Foreskin fibroblast (primary cell): ENCODE measurements at places on chromosomes 13 and 19.

DNA sequence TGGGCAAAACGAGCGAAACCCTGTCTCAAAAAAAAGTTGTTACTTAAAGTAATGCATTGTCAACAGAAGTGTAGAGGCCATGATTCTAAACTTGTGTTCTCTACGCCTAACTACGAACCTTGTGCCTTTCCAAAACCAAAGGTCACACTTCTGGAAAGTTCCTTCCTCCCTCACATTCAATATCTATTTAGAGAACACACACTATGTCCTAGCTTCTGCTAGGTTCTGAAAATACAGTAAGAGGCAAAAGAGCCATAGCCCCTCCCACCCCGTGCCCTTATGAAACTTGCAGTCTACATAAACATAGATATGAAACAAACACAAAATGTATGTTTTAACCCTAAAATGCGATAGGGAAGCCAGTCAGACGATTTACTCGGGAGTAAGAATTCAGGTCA is 36.4 kb downstream of the RNF6 start:
- no peak for DNase-seq

DNA sequence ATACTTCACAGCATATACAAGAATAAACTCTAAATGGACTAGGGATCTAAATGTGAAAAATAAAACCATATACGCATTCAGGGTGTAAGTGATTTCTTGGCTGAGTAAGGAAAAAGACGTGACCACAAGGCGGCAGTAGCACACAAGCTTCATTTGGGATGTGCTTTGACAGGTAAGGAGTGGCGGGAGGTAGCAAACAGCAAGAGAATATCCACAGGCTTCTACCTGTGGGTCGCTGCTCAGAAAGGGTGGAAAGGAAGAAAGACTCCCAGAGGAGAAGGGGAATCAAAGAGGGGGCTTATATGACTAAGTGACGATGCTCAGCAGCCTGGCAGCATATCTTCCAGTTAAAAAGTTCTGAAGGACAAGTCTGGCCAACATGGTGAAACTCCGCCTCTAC is 2.5 kb upstream of the ZNF121 start:
- DNase-seq = peak; percentile 78

GRCh38 chr13:87536899-87537298 is 134.3 kb upstream of the SLITRK5 start:
- no peak for DNase-seq

DNA sequence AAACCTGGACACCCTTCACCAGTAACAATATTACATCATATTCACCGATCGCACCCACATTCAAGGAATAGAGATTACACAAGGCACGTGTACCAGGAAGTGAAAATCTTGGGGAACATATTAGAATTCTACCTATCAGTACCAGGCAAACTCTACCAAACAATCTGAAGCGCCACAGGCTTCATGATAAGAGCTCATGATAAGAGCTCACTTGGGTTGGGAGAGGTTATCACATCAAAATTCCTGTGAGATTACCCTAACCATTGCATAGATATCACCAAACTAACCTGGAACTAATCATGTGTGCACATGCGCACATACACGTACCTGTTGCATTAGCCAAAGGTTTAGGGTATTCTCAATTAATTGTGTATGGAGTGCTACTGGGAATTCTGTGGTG is 1861.3 kb downstream of the PCDH9 start:
- DNase-seq = no peak

DNA sequence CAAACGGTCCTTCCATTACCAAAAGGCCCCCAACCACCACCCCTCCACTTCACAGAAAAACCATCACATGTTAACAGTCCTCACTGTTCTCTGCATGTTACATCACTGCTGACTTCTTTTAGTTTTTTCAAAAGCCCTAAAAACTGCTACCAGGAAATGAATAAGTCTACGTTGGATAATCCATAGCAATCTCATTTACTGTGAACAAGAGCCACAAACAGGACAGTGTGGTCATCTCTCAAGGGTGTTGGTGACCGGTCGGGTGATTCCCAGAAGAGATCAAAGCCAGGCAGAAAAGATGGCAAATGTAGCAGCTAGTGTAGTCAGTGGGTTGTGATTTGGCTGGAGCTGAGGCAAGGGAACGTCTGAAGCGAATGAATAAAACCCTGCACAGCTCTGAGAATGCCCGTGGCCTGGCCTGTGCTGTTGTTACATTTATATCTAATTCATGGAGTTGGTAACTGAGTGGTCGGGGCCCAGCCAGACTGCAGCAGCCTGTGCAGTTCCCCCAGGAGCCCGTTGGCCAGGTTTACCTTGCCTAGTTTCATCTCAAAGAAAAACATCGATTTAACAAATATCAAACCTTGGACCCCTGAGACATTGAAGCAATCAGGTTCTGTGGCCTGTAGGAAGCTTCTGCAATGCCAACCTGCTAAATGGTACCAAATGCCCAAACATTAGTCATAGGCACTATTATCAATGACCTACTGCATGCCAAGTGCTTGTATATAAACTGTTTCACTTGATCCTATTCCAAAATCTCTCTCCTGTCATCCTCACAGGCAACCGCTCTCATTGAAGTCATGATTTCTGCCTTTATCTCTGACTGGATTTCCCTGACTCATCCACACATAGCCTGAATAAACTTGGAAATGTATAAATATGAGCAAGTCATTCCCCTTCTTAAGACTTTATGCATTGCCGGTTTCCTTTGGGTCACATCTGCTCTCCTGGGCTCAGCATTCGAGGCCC is 153.8 kb upstream of the SERP2 start:
- DNase-seq = peak; percentile 29

DNA sequence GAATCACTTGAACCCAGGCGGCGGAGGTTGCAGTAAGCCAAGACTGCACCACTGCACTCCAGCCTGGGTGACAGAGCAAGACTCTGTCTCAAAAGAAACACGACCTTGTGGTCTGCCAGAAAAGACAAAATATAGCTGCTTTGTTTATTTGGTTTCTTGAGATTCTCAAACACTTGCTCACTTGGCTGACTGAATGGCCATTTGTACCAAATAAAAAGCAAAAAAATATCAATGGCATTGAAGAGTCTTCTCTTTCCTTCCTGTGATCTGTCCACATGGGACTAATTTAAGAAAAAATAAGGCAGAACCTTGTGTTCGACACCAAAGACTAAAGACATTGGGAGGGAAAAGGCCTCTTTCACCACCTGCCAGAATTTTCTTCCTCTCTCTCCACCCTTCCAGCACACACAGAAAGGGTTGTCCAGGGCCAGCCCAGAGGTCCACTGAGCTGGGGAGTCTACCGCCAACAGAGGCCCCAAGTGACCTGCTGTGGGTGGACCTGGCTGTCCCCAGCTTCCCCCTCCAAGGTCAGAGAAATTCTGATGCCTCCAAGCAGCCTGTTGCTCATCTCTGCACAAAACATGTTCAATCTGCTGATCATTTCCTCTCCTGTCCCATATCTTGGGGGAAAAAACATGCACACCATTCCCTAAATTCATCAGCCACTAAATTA is 5.9 kb downstream of the BRME1 start:
- peak; percentile 40 for DNase-seq

GRCh38 chr19:4534836-4535658 is at the start of gene PLIN5:
TSS of gene PLIN5 (minus strand) at chr19:4535224. CDS start at chr19:4534074, 1,150 bp downstream.
- no peak for DNase-seq

DNA sequence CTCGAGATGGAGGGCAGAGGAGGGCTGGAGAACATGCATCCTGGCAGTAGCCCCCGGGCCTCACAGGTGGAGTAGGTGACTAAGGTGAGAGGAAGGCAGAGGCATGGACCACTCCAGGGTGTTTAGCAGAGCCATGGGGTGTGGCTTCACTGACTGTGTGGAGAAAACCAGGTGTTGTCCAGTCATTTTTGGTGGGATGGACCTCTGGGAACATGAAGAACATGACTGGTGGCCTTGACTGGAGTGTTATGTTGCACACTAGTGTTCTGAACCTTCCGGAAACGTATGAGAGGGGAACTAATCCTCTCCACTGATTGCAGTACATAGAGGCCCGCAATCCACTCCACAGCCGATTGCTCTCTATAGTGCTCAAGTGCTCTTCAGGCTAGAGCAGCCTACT is 16.9 kb downstream of the MED26 start:
- DNase-seq = no peak

DNA sequence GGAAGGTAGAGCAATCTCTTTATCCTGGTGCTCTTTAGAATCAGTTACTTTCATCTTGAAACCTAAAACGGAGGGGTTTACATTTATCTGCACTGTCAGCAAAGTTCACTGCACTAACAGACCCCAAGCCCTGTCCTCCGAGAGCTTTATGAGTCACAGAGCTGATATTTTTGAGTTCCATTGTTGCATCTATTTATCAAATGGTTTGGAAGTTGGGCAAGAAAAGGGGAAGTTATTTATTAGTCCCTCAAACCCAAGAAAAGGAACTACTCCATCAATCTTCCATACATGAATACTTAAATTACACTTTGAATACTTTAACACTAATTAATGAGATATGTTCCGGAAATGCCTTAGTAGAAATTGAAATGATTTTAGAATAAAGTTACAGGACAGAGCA is 55.5 kb downstream of the EDNRB start:
- DNase-seq = no peak

GRCh38 chr13:27372896-27373295 is 51.5 kb upstream of the GTF3A start:
- DNase-seq = peak; percentile 18

DNA sequence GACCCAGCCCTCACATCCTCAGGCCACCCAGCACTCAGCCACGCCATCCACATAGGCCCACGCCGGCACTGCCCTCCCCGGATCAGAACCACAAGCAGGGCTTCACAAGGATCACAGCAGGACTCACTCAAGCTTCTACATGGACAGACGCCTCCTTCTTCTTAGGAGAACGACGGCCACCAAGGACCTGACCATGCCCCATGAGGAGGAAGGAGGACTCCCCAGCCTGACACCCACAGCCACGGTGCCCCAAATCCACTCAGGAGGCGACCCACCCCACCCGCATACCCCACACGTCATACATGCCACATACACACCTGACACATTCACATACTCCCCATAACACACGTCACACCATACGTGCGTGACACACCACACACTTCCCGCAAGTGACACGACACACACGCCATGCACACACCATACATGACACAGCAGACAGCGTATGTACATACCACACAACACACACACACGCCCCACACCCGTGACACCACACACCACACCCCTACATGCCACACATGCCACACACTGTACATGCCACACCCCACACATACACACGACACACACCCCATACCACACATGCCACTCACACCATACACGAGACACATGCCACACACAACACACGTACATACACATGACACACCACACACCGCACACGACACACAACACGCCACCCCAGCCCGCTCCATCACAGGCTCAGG is 50.4 kb downstream of the MLLT1 start:
- DNase-seq = no peak

DNA sequence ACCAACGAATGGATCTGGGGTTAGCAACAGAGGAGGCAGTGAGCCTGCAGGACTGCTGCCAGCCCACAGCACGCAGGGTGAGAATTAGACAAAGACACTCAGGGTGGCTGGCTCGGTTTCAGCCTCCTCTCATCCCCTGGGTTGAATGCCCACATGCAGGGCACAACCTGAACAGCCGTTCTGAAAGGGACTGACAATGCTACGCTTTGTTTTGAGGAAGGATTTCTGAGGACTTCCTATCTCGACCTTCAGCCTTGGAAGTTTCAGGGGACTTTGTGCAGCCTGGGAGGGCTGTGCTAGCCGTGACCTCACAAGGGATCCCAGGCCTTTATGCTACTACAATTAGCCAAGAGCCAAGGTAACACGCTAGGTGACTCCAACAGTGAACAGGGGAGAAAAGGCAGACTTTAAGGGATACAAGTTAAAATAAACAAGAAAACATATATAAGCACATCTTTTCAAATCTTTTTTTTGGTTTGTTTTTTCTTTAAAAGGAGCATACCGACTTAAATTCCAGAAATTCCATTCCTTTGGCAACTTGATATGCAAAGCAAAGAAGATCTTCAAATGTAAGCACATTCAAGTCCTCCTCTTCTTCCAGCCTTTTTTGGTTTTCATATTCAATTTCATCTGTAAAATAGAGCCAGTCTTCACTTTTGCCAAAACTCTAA is 34.5 kb upstream of the URAD start:
- no peak for DNase-seq

DNA sequence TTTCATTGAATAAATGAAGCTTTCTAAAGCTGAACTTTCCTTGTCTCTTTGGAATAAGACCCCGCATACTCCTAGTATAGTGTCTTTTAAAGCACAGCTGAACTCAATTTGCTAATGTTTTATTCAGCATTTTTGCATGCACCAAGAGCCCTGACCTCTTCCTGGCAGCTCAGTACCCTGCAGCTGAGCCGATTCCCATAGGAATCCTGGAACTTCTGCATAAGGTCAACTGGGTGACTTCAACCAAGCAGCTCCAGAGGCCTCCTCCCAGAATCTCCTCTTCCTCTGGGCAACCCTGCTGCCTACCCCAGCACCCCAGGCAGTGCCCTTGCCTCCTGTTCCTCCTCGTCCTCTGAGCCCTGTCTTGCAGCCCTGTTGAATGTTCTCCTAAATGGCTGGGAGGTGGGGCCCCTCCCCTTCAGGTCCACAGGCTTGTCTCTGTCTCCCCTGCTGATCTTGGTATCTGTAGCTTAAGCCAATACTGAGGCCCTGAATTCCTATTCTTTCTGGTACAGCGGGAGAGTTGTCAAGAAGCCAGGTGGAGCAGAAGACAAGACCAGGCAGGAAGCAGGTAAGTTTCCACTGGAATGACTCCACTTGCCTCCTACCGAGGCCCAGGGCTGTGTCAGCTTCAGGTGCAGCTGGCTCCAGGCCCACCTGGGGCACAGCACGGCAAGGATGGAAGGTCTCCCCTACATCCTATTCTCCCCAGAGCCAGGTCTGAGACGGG is 23.6 kb upstream of the CCDC124 start:
- DNase-seq = no peak

- peak; percentile 4 for DNase-seq
Measured at GRCh38 chr13:93477238-93477637, 250.6 kb downstream of the GPC6 start.

DNA sequence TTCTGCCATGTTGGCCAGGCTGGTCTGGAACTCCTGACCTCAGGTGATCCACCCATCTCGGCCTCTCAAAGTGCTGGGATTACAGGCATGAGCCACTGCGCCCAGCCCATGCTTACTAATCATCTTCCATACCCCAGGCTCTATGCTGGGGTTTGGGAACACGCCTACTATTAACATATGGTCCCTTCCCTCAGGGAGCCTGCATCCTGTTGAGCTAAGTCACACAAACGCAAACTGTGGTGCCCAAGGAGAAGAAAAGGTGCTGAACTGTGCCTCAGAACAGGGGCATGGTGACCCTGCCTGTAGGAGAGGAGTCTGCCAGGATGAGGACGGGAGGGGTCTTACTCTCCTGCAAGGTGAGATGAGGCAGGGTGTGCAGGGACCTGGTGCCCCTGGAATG is 5.6 kb downstream of the MICOS13 start:
- DNase-seq = no peak
